ENCODE measurements at places on chromosomes 4 and X.

DNA sequence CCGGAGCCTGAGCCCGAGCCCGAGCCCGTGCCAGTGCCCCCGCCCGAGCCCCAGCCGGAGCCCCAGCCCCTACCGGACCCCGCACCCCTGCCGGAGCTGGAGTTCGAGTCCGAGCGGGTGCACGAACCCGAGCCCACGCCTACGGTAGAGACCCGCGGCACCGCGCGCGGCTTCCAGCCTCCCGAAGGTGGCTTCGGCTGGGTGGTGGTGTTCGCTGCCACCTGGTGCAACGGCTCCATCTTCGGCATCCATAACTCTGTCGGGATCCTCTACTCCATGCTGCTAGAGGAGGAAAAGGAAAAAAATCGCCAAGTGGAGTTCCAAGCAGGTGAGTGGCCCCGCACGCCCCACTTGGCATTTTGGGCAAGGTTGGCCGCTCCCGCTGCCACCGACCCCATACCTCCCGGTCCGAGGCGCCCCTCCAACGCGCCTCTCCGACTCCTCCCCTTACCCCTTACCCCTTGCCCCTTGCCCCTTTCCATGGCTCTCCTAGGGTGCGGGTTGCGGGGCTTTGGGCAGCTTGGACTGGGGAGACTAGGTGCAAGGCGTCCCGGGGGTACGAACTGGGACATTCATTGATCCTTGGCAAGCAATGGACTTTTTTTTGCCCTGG is 553 bp downstream of the SLC16A2 start:
- no peak for DNase-seq

DNA sequence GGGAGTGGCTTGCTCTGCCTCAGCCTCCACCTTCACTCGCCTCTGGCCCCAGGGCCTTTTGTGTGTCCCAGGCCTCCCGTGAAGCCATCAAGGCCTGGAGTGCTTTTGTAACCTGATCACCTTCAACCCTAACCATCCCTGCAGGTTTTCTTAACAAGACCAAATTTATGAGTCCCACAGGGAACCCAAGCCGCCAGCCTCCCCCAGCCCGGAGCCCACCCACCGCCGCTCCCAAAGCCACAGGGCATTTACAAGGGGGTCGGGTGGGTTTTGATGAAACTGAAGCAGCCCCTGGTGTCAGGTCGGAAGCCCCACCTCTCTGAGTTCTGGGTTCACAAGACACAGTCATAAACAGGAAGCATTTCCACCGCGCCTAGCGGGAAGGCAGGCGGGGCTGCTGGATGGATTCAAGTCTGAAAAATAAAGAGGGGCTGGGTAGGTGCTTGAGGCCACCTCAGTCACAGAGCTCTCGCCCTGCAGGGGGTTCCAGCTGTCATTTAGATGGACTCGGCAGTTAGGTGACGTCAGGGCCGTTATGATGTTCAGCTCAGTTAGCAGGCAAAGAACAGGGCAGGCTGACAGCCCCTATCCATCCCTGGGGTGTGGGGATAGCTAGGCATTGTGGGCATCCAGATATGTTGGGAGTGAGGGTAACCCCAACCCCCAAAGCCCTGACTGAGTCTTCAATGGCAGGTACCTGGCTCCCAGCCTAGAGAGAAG is 128.5 kb downstream of the BCOR start:
- DNase-seq, result no peak

DNA sequence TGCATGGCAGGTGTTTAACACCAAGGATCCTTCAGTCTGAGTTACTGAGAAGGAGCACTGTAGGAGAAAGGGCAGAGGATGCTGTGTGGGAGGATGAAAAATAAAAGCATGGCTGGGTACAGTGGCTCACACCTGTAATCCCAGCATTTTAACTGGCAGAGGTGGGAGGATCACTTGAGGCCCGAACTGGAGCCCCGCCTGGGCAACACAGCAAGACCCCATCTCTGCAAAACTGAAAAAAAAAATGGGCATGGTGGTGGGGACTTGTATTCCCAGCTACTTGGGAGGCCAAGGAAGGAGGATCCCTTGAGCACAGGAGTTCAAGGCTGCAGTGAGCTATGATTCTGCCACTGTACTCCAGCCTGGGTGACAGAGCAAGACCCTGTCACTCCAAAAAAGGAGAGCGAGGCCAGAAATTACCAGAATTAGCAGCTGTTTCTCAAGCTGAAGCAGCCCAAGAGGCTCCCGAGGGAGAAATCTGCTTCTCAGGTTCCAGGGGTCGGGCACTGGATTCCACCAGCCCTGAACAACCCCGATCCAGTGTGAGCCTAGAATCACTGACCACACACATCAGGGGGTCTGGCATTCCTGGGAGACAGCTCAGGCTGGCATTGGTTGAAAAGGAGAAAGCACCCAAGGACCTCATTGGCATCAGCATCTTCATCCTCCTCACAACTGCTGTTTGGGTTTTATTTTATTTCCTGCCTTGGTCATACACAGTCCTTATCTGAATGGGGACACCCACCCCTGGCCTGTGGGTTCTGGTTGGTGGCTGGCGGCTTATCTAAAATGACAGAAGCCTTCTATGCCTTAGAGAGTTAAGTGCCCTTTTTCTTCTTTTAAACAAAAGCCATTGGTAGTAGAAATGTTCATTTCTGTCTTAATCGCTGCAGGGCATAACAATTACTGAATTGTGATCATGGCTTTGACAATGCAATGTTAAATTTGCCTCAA is 66.3 kb upstream of the TRIM2 start:
- no peak for DNase-seq

DNA sequence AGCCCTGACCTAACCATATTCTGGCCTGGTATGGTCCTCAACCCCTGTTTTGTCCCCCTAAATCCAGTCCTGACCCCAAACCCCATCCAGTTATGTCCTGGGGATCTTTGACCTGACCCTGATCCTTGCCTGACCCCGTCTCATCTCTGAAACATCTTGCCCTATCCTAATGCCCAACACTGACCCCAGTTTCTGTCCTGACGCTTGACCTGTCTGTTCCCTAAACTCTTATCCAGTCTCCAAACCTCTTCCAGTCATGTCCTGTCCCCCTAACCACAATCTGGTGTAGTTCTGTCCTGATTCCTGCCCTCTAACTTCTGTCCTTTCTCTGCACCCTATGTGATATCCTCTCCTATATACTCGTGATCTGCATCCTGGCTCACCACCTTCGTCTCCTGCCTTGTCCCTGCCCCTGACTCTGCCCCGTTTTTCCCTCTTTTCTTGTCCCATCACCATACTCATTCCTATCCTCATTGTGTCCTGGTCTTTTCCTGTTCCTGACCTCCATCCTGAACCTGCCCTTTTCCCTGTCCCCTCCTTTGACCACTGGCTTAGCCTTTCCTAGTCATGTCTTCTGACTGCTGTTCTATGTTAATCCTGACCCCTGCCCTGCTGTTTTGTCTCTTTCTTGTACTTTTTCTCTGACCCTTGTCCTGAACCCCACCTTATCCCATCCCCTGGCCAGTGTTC is 4.6 kb upstream of the CCDC120 start:
- DNase-seq, result no peak

GRCh38 chrX:40156470-40157227 is 58.9 kb upstream of the BCOR start:
- DNase-seq, result no peak

GRCh38 chrX:133215747-133216146 is 2.4 kb downstream of the TFDP3 start:
- no peak for DNase-seq

GRCh38 chr4:190020790-190021717 is 6.0 kb downstream of the FRG2 start:
- no peak for DNase-seq

- no peak for DNase-seq
These were observed 116.8 kb upstream of the AGA start for GRCh38 chr4:177558995-177559394.

DNA sequence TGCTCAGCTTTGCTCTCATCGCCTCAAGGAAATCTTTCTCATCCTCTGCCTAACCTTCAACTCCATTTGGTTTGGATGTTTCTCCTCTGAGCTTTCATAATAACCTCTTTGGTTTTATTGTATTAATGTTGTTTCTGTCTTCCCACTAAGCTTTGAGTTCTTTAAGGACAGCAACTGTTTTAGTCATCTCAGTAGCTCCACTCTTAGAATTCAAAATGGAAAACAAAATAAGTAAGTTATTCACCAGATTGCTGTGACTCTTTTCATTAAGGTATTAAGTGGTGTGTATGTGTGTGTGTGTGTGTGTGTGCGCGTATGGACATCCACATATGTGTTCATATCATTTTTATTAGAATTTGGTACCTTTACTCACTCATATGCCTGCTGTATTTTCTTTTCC is 279.2 kb upstream of the BOD1L1 start:
- no peak for DNase-seq

DNA sequence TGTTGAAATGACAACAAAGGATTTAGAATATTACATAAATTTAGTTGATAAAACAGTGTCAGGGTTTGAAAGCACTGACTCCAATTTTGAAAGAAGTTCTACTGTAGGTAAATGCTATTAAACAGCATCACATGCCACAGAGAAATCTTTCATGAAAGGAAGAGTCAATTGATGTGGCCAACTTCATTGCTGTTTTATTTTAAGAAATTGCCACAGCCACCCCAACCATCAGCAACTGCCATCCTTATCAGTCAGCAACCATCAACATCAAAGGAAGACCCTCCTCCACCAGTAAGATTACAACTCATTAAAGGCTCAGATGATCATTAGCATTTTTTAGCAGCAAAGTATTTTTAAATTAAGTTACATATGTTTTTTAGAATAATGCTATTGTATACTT is 54.6 kb upstream of the RAB9B start:
- DNase-seq, result no peak

- DNase-seq, result no peak
These were observed 5.3 kb downstream of the APOO start for GRCh38 chrX:23902419-23902818.

DNA sequence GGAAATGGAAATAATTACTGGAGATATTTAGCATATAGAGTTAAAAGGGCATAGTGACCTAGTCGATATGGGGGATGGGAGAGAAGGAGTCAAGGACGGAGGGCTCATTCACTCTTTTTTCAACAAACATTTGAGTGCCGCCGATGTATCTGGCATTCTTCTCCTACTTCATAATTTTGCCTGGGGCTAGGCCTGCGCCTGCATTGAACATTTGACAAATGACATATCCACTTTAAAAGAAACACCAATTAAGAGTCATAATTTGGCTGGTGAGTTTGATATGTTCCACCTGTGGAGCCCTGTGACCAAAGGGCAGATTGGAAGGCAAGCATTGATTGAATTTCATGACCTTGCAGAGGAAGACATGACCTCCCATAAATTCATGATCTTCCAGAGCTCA is 2.6 kb upstream of the GPC3 start:
- DNase-seq, result no peak

DNA sequence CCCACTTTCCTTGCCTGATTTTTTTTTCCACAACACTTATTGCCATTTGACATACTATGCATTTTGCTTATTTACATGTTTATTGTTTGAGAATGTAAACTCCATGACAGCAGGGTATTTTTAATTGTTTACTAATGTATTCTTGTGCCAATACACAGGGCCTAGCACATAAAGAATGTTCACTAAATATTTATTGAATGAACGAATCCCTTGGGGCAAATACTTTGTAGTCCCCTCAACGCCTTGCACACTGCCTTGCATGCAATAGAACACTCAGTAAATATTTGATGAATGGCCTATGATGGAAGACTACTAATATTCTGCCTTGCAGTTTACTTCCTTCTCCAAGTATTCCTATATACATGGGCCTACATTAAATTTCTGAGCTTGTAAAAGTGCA is 1.4 kb upstream of the PRPS1 start:
- DNase-seq, result no peak

DNA sequence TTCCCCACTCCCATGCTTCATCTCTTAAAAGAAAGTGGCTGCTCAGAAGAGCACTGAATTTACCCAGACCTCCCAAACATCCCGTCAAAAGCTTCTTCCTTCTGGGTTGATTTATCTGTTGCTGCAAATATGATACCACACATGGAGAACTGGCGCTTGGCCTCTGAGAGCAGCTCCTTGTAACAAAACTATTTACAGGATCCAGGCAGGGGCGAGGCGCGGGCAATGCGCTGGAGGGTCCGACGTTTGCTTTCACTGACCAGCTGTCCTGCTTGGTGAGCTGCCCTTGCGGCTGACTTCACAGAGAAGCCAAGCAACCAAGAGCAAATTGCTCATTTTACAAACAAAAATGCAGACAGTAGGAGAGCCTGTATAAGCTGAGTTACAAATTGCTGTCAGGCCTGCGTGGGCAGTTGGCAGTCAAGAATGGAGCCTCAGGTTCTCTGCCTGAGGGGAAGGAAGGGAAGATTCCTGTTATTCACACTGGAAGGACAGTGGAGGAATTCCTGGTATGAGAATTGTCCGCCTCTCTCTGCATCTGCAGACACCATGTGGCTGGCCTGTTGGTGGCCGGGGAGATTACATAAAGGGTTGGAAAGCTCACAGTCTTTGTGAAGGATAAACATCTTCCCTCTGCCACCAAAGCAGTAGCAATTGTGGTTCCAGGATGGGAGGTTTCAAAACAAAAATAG is 192.2 kb upstream of the LEF1 start:
- DNase-seq, result no peak
